ENCODE measurements at places on chromosomes 7 and 10. TPM values are rescaled to one million over a fixed set of nuclear protein-coding genes. Genes with fewer than 3 reads are reported as not detected.
A peak's percentile ranks its signal among the peaks of the same experiment; 100 is the strongest.

Gene SEMA3D
- not detected for total RNA-seq

Gene LOXL4
- 5.7 TPM for total RNA-seq

Gene HMX2
- not detected for total RNA-seq

DNA sequence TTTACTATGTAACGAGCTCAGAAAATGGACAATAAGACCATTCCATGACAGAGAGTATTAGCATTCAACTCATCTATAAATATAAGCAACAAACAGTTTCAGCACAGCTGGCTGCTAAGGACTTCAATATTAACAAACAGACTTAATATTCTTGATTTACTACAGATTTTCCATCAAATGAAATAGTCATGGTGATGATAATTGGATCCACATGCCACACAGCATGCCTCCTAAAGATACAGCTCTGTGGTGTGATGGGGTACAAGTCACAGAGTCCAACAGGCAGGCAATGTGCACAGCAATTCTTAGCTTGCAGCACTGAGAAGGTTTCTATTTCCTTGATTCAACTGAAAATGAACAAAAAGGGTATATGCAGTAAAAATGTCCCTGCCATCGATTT, 54.0 kb downstream of the DOCK4 start:
- H3K36me3 ChIP-seq: no peaks in the 10 kb centered on the region
- peaks cover 5% of the 10 kb centered on the region for H3K4me1 ChIP-seq
- no peak overlapping the region for H3K27ac ChIP-seq
- H3K4me3 ChIP-seq: no peak overlapping the region

DNA sequence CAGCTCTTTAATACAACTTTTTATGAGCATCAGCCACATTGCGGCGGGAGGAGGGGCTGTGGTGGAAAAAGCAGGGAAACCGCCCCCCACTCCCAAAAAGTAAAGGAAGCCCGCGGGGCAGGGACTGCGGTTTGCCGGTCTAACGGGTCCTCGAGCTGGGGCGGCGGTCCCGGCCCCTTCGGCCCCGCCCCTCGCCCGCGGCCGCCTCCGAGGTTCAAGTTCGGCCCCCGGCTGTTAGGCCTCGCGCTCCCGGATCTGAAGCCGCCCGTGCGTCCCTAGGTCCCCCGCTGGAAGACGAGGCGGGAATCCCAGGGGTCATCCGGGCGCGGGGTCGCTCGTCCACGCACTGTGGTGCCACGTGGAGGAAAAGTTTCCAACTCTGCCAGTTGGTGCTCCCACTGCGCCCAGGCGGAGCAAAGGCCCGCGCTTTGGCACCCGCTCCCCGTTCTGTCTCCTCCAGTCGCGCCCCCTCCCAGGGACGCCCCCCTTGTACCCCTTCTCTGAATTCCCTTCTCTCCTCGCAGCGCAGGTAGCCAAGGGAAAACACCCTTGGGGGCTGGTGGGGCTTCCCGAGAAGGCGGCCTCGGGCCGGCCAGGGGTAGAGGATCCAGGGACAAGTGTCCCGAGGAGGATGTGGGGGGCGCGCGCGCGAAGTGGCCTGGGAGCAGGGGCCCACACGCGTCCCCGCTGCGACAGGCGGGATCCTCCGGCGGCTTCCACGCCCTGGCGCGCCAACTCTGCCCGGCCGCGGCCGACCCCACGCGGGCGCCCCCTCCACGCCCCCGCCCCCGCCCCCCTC, 798 bp upstream of the AUTS2 start:
- H3K27me3 ChIP-seq: no peaks in the 10 kb centered on the region
- peak overlapping the region; percentile 91 for H3K4me3 ChIP-seq
- DNase-seq: peak; percentile 66
- H3K27ac ChIP-seq: peak overlapping the region; percentile 87

DNA sequence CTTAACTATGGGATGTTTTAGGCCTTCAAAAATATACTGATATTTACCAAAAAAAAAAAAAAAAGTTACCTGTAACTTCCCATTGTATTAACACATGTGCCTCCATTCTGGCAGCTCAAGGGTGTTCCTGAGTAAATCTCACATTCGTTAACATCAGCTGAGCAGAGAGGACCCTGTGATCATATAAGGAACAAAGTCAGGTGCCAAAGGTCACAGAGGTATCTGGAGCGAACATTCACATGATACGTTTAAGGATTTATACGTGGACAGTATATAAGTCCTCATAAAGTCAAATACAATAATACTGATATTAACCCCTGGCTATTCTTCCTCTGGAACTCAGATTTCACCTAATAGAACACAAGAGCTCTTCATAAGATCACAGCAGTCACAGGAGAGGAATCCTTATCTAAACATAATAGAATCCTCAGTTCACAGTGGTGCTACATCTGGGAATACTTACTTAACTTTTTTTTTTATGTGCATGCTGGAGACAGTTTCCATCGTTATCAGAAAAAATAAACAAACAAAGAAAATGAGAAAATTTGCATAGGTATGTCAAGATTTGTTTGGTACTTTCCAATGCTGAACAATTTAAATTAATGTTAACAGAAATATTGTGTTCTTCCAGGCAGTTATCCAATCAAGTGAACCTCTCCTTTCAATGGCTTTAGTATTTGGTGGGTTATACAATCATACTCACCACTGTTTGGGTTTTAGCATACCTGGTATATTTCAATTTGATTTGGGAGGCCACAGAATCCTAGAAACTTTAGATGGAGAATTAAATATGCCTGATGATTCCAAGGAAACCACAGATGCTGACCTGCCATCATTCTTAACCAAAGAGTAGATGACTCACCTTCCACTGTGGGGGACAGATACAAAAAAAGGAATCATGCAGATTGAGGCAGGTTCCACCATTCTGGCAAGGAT, 6.6 kb downstream of the CUBN start:
- H3K4me3 ChIP-seq: no peak overlapping the region
- H3K4me1 ChIP-seq: no peaks in the 10 kb centered on the region
- no peaks in the 10 kb centered on the region for H3K27me3 ChIP-seq
- no peaks in the 10 kb centered on the region for H3K36me3 ChIP-seq

- no peak overlapping the region for H3K27ac ChIP-seq
- no peak overlapping the region for H3K4me3 ChIP-seq
- no peaks in the 10 kb centered on the region for H3K4me1 ChIP-seq
- peaks cover 54% of the 10 kb centered on the region for H3K36me3 ChIP-seq
Measured at GRCh38 chr7:39691821-39692220, 68.4 kb downstream of the RALA start.

All from psoas muscle (tissue), 8 donors.